ENCODE measurements at places on chromosomes 5 and 9.

GRCh38 chr5:59115345-59115744 lies 532.5 kb downstream of the RAB3C start:
- DNase-seq = no peak

- no peak for DNase-seq
These were observed 16.6 kb upstream of the CAVIN4 start for GRCh38 chr9:100561256-100561655.

DNA sequence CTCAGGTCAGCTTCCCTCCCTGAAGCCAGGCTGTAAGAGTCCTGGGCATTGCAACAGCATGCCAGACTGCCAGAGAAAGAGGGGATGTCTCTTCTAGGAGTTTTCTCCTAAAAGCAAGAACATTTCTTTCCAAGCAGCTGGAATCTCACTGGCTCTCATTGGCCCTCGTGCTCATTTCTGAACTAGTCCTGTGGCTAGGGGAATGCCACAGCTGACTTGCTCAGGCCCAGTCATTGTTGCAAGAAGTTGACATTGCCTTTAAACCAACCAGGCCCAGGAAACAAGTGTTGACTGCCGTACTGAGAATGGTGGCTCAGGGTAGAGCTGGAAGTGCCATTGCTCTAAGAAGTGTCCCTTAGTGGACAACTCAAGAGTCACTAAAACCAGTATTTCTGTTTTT lies 15.0 kb upstream of the CEP120 start:
- DNase-seq = no peak

GRCh38 chr5:36666986-36667385 lies 60.6 kb downstream of the SLC1A3 start:
- no peak for DNase-seq

GRCh38 chr9:91207729-91208418 lies 153.8 kb downstream of the AUH start:
- DNase-seq = peak; percentile 89

DNA sequence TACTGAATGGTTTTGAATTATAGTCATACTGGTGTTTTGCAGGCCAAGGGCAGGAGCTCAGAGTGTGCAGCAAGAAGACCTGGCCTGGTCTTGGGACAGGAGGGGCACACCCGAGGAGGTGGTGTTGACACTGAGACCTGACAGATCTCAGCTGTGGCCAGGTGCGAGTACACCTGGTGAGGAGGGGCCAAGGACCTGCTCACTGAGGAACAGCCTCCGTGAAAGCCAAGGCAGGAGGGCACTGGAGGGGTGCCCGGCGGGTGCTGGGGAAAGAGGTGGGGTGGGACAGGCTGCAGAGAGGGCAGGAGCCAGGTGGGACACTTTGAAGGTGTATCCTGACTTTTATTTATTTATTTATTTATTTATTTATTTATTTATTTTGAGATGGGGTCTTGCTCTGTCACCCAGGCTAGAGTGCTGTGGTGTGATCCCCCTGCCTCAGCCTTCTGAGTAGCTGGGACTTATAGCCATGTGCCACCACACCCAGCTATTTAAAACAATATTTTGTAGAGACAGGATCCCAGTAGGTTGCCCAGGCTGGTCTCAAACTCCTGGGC lies 23.3 kb upstream of the LAMC3 start:
- no peak for DNase-seq

- DNase-seq = no peak
These were observed 50.0 kb downstream of the HRH2 start for GRCh38 chr5:175707751-175708375.

DNA sequence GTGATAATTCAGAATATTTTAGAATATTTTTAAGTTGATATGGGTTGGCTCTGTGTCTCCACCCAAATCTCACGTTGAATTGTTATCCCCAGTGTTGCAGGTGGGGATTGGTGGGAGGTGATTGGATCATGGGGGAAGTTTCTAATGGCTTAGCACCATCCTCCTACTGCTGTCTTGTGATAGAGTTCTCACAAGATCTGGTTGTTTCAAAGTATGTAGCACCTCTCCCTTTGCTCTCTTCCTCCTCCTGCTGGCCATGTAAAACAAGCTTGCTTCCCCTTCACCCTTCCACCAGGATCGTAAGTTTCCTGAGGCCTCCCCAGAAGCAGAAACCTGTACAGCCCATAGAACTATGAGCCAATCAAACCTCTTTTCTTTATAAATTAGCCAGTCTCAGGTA lies 214.6 kb upstream of the C9orf72 start:
- peak; percentile 38 for DNase-seq

GRCh38 chr5:112061666-112062065 lies 304.7 kb upstream of the NREP start:
- DNase-seq = no peak

DNA sequence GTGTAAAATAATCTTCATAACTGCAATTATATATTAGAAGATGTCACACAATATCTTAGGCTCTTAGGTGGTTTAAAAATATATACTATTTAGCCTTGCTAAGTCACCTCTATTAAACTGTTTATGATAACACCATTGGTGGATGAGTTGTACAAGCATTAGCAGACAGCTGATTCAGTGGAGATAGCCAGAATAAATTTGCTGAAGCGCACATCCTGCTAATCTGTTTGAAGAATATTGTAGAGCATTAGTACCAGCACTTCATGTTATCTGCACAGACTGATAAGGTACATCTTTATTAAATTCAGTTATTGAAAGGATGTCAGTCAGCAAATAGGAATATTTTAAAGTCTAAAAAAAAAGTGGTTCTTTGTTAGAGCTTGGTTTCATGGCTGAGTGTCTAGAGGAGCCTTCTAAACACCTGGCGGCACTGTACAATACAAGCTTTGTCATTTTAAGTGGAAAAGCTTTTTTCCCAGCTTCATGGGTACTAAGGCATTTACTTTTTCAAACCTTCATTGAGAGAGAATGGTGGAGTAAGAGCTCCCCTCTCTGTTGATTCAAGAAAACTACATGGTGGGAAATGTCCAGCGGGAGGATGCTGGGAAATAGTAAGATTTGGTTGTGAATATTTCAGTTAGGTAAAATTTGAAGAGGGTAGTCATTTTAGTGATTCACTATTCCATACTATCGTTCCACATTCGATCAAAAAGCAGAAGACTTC lies 275.1 kb downstream of the SLF1 start:
- no peak for DNase-seq

DNA sequence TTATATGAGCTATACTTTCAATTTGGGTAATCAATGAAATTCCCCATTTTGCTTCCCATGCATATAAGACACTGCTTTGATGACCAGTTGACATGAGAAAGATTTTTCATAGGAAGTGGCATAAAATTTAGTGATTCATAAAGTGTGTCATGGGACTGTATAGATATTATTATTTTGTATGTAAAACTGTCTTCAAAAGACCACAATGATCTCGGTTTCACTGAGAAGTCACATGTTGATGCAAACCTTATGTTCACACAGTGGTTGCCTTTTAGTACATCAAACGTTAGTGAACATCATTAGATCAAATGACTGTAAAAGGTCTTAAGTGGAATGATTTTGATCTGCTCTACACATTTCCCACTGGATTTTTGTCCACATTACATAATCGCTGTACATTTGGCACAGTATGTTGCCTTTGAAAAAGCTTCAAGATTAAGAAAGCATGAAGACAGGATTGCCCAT lies 349.2 kb upstream of the MEF2C start:
- no peak for DNase-seq

DNA sequence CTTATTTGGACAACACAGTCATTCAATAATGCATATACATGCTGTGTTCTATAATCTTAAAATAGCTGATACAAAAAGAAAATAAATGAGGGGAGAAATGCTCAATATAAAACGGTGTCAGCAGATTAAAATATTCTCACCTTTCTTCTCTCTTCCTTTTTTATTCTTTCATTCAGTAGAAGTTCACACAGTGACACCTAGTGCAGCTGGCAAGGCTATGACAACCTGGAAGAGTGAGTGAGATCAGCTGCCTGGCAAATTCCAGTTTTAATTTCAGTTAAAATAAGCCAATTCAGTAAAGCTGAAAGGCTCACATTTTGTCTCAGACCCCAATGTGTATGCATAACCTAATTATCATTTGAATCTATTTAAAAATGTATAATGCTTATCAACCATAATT lies 150.3 kb downstream of the RASEF start:
- DNase-seq = no peak

DNA sequence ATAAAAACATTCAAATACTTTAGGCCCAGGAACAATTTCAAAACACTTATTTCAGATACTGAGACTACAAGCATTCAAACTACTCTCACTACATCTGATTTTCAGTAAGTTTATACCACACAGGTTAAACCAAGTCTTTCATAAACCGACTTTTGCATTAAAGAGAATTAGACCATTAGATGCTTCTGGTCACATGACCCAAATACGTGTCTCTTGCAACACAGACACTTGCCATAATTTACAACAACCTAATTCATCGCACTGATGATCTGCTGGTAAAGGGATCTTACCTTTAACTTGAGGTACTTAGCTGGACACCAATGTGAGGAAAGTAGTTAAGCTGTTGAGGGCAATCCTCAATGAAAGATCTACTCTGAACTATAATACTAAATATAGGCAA lies 3.2 kb downstream of the HNRNPH1 start:
- peak; percentile 40 for DNase-seq

GRCh38 chr9:80784647-80785046 lies 904.7 kb downstream of the TLE1 start:
- no peak for DNase-seq

- DNase-seq = no peak
These were observed 61.3 kb downstream of the BOD1 start for GRCh38 chr5:173554989-173555705.

- no peak for DNase-seq
These were observed 48.0 kb downstream of the GABRB2 start for GRCh38 chr5:161498531-161498930.

DNA sequence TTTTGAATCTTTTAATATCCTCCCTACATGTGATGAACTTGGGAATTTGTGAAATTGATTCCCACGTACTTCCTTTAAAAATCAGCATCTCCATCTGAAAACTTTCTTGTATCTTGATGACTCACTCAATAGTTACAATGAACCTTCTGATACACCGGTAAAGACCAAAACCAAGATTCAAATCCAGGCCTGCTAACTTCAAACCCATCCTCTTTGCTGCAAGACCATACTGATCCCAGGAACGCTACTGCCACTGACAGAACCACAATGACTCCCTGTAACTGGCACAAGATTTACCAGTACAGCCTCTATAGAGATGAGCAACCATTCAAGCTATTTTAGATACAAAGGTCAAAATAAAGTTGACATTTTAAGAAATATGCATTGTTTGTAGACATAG lies 332.9 kb downstream of the DNAH5 start:
- DNase-seq = no peak

GRCh38 chr9:81384911-81385310 lies 304.4 kb downstream of the TLE1 start:
- no peak for DNase-seq

DNA sequence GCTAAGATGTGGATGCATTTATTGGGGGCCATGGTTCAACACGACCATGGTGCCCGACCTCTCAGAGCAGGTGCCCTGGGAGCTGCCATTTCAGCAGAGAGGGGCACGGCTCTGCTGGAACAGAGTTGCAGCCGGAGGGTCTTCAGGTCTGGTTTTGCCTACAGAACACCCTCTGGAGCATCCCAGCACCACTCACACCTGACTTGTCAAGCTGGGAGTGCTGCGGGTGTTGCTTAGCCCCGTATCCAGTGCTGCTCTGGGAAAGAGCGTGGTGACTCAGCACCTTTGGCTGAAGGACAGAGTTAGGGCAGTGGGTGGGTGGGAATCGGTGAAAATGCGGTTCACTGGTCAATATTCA lies 36.5 kb upstream of the IRX4 start:
- DNase-seq = no peak

DNA sequence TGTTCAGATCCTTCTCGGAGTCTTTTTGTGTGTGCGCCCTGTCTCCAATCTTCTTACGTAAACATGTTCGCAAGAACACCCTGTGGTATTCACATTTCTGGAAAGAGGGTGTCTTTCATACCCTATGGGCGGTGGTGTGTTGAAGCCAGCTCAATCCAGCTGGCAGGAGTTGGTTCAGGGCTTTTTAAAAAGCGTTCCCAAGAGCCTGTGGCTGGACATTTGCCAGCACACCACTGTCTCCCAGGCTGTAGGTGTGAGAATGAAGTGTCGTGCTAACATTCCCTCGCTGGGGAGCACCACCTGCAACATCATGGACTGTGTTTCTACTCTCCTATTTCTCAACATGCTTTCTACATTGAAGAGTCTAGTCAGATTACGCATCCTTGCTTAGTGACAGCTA lies 51.7 kb downstream of the S1PR3 start:
- no peak for DNase-seq

GRCh38 chr5:132266836-132267160 lies 9.3 kb downstream of the PDLIM4 start:
- no peak for DNase-seq

- no peak for DNase-seq
These were observed 23.7 kb upstream of the NR3C1 start for GRCh38 chr5:143427122-143427735.

- no peak for DNase-seq
These were observed 98.5 kb upstream of the RUFY1 start for GRCh38 chr5:179451828-179452196.

DNA sequence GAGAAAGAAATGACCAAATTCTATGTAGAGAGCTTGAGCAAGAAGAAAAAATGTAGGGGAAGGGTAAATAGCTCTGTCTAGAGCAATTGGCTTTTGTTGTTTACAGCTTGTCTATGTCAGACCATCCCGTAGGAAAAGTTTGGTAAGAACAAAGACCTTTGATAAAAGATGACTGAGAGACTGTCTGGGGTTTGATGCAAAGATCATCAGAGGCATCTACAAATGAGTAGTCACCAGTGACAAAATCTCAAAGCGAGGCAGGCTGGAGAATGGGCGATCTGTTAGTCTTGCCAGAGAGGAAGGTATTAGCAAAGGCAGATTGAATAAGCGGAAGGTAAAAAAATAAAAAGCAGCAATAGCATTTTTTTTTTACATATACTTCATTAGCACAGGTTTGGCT lies 125.0 kb upstream of the RASGRF2 start:
- no peak for DNase-seq
